ENCODE measurements at places on chromosomes 13 and 19.

GRCh38 chr19:46107371-46107770 lies 17.1 kb downstream of the IGFL3 start:
- no peak for DNase-seq

GRCh38 chr19:47151627-47152026 lies 21.0 kb downstream of the SAE1 start:
- no peak for DNase-seq

DNA sequence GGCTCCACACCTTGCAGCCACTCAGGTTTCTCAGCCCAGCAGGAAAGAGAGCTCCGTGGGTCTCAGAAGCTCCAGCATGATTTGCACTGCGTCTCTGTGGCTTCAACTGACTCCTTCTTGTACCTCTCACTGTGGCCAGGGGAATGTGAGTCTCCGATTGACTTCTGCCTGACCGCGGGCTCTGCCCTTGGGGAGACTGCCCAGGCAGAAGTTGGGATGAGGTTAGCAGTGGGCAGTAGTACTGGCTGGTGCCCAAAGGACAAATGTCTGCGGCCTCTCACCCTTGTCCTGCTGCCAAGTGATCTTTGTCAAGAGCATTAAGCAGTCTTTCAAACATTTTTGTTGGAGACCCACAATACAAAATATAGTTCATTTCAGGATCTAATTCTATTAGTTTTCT lies 34.4 kb upstream of the FXYD3 start:
- no peak for DNase-seq

GRCh38 chr13:31903111-31903815 lies 128.3 kb upstream of the FRY start:
- no peak for DNase-seq

DNA sequence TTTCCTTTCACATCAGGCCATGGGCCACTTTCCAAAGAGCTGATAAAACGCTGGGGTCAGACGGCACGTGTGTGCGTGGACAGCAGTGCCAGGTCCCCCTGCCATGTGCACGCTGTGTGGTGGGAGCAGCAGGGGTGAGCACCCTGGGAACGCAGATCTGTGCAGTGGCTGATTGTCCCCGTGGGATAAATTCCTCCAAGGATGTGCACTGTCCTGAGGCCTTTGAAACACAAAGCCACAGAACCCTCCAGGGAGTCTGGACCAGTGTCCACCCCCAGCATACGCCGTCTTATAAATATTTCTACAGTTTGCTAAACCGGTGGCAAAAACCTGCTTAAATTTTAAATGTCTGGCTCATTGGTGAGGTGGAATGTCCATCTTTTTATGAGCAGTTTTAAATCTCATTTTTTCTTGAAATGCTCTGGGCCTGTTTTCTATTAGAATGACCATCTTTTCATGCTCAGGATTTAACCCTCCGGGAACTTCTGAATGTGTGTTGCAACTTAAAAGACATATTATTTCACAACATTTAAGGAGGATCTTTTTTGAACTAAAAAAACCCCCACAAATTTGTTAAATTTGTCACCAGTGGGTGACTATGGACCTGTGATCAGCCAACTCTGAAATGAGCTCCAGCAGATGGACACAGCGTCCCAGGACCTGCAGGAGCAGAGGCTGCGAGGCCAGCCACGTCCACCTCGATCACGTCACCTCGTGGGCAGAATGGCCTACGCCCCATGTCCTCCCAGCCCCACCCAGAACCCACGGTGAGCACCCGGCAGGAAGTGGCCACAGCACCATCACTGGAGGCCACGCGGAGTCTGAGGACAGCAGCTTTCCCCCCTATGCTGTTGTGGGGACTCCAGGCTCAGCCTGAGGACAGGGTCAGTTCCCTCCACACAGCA lies 68.6 kb downstream of the RASA3 start:
- no peak for DNase-seq

DNA sequence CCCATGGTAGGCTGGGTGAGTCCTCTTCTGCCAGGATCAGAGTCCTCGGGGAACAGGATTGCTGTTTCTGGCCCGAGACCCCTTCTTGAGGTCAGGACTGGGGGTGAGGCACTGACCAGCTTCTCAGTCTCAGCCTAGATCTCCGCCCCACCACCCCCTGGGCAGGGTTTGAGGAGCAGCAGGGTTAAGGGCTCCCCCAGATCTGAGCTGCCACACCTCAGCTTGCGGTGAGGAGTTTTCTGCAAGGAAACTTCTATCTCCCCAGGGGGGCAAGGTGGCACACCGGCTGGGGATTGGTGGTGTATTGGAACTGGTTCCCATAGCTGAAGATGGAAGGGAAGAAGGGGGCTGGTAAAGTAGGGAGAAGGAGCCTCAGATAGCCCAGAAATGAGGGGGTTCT lies 19.5 kb downstream of the CHST8 start:
- no peak for DNase-seq

- DNase-seq = no peak
Observed at GRCh38 chr13:100789481-100789880, 114.9 kb upstream of the TMTC4 start.

- no peak for DNase-seq
Observed at GRCh38 chr13:22592515-22592914, 588.3 kb upstream of the SGCG start.

- no peak for DNase-seq
Observed at GRCh38 chr13:59464926-59465325, 698.8 kb downstream of the DIAPH3 start.

DNA sequence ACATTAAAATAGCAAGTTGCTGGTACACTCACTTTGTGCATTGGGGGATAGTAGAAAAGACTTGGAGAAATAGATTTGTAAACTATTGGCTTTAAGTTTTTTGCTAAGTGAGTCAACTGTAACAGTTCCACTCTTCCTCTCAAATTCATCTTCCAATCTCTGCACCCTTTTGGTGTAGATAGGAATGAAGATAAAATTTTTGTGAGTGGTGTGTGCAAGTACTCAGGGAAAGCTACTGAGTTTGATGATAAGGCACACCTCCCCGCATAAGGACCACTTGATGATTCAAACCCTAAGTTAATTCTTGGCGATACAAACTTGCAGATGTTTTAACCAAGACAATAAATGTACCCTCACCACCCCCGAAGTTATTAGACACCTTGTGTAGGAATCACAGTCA lies 168.3 kb upstream of the SLITRK1 start:
- DNase-seq = no peak

- no peak for DNase-seq
Observed at GRCh38 chr13:73433890-73434289, 375.1 kb downstream of the KLF5 start.

DNA sequence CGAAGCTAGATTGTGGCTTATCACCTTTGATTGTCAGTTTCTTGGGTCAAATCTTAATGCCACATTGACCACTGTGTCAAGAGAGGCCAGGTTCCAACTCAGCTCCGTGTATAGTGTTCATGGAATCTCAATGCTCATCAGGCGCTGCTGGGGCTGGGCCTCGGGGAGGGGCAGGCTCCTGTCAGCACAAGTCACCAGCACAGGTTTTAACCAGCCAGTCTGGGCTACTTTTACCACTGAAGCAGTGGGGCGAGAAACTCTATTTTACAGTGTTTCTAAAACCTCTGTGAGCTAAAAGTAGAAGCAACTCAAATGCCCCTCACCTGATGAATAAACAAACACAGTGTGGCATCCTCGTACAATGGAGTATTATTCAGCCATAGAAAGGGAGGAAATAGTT lies 118.7 kb upstream of the GJB6 start:
- DNase-seq = no peak

- DNase-seq = no peak
Observed at GRCh38 chr13:111174377-111175114, 59.4 kb downstream of the ARHGEF7 start.

Measured in activated CD4-positive, alpha-beta T cell treated with anti-CD3 and anti-CD28 coated beads, Interleukin-2, amount 50 U/mL, for 24 hours (primary cell).